ENCODE measurements at places on chromosomes 5 and 9.

DNA sequence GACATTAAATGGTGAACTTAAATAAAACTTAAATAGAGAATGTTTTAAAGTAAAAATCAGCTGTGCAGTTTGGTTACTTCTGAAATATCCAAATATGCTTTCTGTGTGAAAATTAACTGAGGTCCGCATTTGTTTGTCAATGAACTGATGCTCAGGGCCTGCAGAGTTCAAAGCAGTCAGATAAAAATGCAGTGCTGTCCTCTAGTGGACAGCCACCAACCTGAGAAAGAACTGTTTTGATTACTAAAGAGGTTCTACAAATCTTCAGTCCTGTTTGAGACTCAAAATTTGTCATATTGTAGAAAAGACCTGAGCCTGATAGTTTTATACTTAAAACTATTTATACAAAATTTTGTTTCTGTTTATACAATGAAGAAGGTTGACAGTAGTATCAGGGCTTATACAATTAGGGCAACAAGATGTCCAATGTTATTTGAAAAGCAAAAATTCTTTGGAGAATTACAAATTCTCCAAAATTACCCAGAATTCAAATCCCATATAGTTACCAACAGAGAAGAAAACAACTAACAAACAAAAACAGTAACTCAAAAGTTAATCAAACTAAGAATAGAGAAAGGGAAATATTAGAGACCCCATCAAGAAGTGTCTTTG is 232.3 kb upstream of the TBCA start:
- DNase-seq: no peak

DNA sequence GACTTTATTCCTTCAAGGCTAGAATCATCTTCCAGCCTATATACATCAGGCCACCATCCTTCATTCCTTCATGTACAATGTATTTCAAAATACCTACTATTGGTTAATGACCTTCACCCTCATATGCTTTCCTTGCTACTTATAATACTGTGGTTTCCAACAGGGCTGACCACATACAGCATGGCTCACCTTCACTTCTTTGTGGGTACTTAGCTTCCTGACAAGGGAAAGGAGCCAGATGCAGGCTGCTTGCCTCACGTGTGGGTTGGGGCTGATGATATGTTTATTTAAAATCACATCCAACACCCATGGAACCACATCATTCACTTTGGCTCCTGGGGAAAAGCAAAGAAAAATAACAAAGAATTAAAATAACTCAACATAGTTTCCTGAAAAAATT is 63.9 kb upstream of the OR2K2 start:
- DNase-seq: no peak

DNA sequence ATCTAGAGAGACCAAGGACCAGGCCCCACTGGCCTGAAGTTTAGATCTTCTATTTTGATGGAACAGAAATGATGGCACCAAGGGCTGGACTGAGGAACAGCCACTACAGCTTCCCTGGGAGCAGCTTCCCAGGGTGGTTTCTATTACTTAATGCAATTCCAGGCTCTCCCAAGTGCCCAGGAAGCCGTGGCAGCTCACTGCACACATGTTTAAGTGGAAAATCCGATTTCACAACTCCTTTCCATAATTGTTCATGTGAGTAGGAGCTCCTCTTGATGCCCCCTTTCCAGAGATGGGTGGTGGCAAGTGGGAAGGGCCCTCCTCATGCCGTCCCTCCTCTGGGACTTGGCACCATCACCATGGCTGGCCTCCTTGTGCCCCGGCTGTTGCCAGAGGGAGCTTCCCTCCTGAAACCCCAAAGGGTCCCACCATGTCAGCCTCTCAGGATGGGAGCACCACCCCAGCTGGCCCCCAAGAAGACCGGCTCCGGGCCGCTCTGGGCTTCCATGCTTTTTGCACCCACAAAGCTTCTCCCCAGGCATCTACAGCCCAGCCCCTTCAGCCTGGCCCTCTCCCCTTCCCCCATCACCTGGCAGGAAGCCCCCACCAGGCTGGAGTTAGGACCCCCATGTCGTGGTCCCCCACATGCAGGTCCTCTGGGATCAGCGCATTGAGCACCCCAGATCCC is 9.1 kb upstream of the UBAC1 start:
- DNase-seq: no peak

DNA sequence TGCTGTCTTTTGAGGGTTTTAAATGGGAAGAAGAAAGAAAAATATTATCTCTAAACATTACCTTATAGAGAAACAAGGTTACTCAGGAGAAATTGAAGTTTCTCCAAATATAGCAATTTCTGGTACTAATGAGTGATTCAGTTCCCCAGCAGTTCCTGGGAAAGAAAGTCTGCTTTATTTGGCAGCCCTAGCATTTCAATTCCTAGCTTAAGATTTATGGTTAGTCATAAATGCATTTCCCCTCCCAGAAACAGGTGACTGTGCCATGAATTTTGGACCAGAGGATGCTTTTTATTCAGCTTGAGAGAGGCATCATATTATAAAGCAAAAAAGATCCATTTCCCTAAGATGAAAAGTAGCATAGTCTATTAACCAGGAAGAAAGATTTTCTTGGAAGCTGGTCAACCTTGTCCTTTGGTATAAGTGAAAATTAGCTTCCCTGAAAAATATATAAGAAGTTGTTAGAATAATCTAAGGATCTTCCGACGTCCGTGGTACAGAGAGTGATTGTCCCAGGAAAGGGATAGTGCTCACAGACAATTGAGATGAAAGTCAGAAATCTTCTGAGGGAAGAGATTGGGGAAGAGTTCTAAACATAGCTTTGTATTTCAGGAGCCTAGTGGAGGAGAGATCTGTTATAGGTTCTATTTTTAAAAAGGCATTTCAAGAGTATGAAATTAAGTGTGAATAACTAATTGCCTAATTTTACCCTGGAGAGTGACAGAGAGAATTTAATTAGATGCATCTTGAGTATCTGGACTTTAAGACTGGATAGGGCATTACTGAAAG is 164.9 kb downstream of the ESM1 start:
- DNase-seq: no peak

DNA sequence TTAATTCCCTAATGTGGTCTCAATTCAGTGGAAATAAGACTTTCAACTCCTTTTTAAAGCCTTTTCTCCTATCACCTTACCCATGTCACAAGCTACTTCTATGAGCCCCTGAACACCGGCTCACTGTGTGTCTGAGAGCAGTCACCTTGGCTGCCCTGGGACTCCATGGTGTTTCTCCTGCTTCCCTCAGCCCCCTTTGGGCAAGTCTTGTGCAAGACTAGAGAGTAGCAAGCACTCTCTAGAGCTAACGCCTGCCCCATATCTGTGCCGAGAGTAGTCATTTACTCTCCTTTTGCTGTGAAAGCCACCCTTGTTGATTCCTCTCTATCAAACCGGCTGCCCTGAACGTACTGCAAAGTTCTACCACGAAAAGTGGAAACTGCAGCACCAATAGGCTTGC is 77.9 kb upstream of the DAB2 start:
- no peak for DNase-seq

GRCh38 chr9:78692871-78693270 is 395.9 kb downstream of the PSAT1 start:
- DNase-seq: no peak

- no peak for DNase-seq
Observed at GRCh38 chr5:151496041-151496484, 48.7 kb downstream of the SLC36A1 start.

DNA sequence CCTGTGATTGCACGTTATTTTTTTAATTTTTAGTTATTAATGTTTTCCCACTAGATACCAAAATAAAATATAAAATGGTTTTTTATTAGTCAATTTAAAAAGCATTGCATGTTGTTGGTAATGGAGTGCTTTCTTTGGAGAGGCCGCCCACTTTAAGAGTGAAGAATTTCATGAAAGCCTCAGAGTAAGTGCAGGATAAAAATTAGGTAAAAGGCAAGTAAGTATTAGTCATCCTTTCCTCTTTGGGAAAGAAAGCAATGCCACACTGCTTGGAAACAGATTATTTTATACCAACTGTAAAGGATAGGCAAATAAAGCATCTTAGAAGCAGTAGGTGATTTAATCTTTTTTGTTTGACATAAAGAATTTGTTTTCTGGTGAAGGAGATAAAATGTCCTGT is 62.9 kb downstream of the HSD17B4 start:
- DNase-seq: no peak

GRCh38 chr9:134356496-134357470 is 30.5 kb downstream of the RXRA start:
- no peak for DNase-seq

GRCh38 chr9:73880101-73880500 is 617.0 kb upstream of the RORB start:
- no peak for DNase-seq

DNA sequence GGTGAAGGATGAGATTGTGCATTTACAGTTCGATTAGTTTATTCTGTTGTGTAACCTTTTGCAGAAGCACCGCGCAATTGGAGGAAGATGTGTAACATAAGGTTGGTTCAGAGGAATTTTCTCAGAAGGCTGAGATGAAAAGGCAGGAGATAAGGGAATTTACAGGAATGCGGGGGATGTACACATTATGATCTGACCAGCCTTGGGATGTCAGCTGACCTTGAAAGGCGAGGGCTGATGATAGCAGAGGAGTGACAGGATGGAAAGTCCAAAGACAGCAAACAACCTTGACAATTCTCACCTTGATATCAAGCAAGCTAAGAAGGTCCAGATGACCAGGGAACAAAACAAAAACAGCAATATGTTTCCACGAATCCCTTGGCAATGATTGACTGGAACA is 88.8 kb downstream of the OTULIN start:
- DNase-seq: no peak

- no peak for DNase-seq
Observed at GRCh38 chr5:33997331-33997983, 10.4 kb downstream of the AMACR start.

DNA sequence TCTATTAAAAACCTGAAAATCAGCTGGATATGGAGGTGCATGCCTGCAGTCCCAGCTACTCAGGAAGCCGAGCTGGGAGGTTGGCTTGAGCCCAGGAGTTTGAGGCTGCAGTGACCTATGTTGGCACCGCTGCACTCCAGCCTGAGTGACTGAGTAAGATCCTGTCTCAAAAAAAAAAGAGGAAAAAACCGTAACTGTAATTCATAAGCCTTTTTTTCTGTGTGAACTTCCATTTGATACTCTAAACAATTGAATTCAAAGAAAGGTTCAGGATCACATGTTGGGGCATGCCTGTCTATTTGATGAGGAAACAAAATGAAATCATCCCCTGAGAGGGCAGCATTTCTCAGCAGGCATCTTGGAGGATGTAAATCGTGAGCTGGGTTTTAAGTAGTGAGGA is 38.8 kb downstream of the ITGA2 start:
- no peak for DNase-seq

GRCh38 chr9:29230931-29231330 is 1657.7 kb upstream of the C9orf72 start:
- DNase-seq: no peak

DNA sequence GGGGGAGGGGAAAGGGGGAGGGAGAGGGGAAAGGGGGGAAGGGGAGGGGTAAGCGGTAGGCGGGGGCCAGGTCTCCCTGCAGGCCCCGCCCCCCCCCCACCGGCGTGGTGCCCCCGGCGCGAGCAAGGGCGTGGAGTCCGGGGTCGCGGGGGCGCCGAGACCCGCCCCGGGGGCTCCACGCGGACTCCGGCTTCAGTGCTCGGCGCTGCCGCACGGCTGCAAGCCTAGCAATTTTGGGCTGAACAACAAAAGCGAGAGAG is 10.8 kb downstream of the C9orf50 start:
- no peak for DNase-seq

DNA sequence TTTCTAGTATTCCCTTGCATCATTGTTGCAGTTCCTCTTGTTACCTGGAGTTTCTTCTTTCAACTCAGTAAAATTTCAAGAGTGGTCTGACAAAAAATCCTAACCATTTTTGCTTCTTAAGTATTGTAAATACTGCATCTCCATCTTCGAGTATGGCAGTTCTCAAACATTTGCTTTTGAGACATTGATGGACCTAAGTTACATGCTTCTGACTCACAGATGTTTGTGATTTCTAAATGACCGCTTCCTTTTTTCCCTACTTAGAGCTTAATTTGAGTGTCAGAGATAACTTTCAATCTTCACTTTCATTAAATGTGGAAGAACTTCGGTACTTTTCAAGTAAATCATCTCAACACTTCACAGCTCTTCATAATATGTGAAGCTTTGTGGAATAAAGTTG is 4.2 kb downstream of the UHRF2 start:
- no peak for DNase-seq

GRCh38 chr9:3746296-3747275 is 220.8 kb upstream of the RFX3 start:
- DNase-seq: no peak

DNA sequence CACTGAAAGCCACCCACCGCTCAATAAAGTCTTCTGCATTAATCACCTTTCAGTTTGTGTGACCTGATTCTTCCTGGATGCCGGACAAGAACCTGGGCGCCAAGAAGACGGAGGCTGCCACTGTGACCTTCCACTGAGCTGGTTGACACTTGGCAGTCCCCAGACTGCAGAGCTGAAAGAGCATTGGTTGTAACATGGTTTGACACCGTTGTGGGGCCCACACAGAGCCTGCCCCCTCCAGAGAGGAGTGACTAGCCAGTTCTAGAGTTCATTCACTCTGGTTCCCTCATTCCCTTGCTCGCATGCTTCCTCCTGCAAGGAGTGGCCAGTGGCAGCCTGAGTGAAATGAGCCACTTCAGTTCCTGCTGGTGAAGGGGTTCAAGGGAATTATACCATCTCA is 86.2 kb upstream of the ANXA1 start:
- DNase-seq: no peak

- DNase-seq: no peak
Observed at GRCh38 chr5:141883184-141883891, 5.1 kb upstream of the PCDH1 start.

GRCh38 chr5:16980983-16981382 is 44.9 kb upstream of the MYO10 start:
- no peak for DNase-seq

DNA sequence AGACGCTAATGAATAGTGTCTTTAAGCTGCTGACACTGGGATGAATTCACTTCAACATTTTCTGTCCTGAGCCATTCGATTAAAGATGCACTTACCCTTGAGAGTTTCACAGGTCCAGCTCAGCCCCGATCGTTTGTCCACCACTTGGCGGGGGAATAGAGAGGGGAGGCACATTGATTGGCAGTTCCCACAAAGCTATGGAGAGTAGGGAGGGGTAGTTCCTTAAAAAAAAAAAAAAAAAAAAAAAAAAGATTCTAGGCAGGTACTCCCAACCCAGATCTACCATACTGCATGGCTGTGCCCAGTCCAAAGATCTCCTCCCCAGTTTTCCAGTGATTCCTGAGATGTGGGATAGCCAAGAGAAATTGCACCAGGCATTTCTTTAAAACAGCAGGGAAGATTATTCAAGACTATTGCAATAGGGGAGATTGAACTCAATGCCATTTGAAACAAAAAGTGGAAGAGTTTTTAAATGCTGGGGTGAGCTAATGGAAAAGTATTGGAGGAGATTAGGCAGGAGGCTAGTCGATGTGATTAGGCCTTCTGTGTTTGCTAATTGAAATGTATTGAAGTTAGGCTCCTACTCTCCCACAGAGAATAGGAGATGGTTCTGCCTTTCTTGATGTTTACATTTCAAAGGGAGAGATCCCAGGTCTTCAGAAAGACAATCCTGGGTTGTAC is 2217.4 kb upstream of the WWC1 start:
- no peak for DNase-seq

Data from stimulated activated naive CD8-positive, alpha-beta T cell treated with anti-CD3 and anti-CD28 coated beads, Interleukin-15, amount 100 ng/mL, for 72 hours (primary cell).